Activated T-helper 17 cell treated with anti-CD3 and anti-CD28 coated beads, Interleukin-2, amount 50 U/mL, for 72 hours (primary cell): ENCODE measurements at places on chromosomes 4 and X. TPM values are rescaled to one million over a fixed set of nuclear protein-coding genes. Genes with fewer than 3 reads are reported as not detected.

TMPRSS11D gene
- not detected for total RNA-seq

ADGRG4 gene
- not detected for total RNA-seq

HTR2C gene
- total RNA-seq, result not detected

SNX12 gene
- 49.0 TPM for total RNA-seq

IL2 gene
- total RNA-seq, result 233 TPM
